Stimulated activated CD4-positive, alpha-beta T cell treated with anti-CD3 and anti-CD28 coated beads, Interleukin-12 subunit alpha, Interleukin-12 subunit beta, amount 100 ng/mL, for 4 hours (primary cell): ENCODE measurements at places on chromosomes 7 and 10.

- DNase-seq = no peak
Measured at GRCh38 chr10:100750291-100751210, 5.2 kb downstream of the PAX2 start.

DNA sequence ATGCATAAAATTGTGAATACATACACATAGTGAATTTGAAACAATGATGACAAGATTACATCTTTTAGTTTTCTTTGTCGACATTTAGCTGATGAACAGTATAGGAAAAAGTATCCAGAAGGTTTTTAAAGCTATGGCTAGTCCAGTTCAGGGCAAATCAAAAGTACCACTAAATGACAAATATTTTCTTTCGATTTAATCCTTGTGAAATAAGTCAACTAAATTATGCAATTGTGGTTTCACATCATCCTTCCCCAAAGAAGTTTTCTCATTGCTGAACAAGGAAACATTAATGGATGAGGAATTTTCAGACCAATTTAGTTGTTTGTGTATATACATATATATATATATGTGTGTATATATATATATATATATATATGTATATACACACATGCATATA lies 774.0 kb downstream of the DNAJB9 start:
- no peak for DNase-seq

GRCh38 chr10:113104047-113104446 lies 154.0 kb downstream of the TCF7L2 start:
- DNase-seq = no peak

GRCh38 chr7:77466450-77466849 lies 50.3 kb upstream of the GSAP start:
- no peak for DNase-seq

GRCh38 chr10:26566525-26567350 lies 128.6 kb downstream of the APBB1IP start:
- DNase-seq = no peak

GRCh38 chr7:31775556-31775955 lies 88.5 kb downstream of the PPP1R17 start:
- DNase-seq = no peak

DNA sequence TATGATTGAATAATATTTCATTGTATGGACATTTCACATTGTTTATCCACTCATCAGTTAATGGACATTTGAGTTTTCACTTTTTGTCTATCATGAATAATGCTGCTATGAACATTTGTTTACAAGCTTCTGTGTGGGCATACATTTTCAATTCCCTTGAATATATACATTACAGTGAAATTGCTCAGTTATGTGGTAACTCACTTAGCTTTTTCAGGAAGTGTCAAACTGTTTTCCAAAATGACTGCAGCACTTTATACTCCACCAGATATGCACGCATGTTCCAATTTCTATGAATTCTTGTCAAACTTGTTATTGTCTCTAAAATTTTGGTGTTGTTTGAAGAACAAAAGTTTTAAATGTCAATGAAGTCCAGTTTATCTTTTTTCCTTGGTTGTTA lies 401.2 kb downstream of the THSD7A start:
- DNase-seq = no peak

GRCh38 chr10:131806646-131807317 lies 94.0 kb upstream of the PPP2R2D start:
- DNase-seq = no peak
